Activated CD8-positive, alpha-beta memory T cell treated with anti-CD3 and anti-CD28 coated beads, Interleukin-2, amount 50 U/mL, for 48 hours (primary cell): ENCODE measurements at places on chromosomes 4 and X.

DNA sequence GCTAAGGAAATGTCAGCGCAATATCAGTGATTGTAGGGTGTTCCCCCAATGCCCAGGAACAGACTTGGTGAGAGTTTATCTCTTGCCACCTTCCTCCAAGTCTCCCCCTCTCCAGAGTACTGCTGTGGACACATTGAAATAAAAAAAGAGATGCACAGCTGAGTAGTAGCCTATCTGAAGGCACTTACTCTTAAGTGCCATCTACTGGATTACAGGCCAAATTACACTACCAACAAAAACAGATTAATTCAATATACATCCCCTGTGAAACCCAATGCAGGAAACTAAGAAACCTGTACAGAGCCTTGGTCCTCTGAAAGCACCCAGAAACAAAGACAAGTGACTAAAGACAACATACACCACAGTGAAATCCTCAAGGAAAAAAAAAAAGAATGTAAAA, 460.3 kb downstream of the ZIC3 start:
- DNase-seq = no peak

DNA sequence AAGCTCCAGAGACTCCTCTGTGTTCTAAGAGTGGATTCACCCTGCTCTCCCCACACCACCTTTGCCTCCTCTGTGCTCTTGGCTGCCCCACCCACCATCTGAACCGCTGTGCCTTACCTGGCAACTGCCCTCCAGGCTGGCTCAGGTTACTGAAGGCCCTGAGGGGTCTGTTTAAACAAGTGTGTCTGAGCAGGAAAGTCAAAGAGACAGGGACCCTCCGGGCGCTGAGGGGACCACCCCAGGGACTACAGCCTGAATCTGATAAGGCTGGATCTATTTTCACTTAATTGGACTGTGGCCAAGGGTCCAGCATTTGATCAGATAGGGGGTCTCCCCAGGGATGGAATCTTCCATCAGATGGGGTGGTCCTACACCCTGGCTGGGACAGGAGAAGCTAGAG, 10.4 kb upstream of the MSX1 start:
- DNase-seq = no peak

DNA sequence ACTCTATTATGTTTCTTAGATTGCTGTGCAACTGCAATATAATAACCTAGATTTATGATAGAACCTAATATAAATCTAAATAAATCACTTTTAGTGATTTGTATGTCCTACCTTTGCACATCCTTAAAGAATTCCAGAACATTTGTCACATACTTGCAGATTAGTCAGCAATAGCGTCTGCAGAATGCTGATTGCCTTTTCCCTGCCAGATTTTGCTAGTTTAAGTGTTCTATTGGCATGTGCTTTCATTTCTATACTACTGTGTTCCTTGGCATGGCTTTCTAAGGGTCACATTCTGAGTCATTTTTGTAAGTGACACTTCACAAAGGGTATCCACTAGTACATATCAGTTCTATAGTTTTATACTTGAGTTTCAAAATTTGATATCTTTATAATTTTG, 303.1 kb upstream of the GIMD1 start:
- no peak for DNase-seq

GRCh38 chr4:154506253-154506652, 14.7 kb upstream of the DCHS2 start:
- no peak for DNase-seq

DNA sequence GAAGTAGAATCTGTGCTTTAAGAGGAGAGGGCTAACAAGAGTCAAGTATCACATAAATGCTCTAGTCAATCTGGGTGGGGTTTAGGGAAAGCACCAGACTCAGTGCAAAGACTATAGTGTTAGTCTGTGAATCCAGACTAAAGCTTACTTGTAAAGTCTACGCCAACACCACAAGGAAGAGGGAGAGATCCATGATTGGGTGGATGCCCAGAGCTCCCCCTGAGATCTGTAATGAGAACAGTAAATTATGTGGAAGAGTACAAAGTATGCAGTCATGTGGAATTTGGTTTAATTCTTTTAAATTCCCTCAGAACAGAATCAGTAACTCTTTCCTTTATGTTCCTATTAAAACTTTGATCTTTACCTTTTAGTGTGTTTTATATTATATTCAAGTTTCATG, 354.7 kb upstream of the SPANXN4 start:
- DNase-seq = no peak

GRCh38 chr4:88005076-88005475, 2.4 kb upstream of the PKD2 start:
- DNase-seq = no peak
